ENCODE measurements at places on chromosomes 7 and 10. TPM values are rescaled to one million over a fixed set of nuclear protein-coding genes. Genes with fewer than 3 reads are reported as not detected.

OLAH gene
- 0.65 TPM for total RNA-seq

HOXA4 gene
- 5.9 TPM for total RNA-seq

ADARB2 gene
- 0.40 TPM for total RNA-seq

SMC3 gene
- 24.2 TPM for total RNA-seq

FFAR4 gene
- not detected for total RNA-seq

WNT8B gene
- not detected for total RNA-seq

RET gene
- 0.08 TPM for total RNA-seq

LRCH4 gene
- total RNA-seq: 36.5 TPM

GPR26 gene
- total RNA-seq: not detected

All from epithelial cell of alveolus of lung (primary cell).